Vagina (tissue), 2 donors: ENCODE measurements at places on chromosomes 4 and X.

DNA sequence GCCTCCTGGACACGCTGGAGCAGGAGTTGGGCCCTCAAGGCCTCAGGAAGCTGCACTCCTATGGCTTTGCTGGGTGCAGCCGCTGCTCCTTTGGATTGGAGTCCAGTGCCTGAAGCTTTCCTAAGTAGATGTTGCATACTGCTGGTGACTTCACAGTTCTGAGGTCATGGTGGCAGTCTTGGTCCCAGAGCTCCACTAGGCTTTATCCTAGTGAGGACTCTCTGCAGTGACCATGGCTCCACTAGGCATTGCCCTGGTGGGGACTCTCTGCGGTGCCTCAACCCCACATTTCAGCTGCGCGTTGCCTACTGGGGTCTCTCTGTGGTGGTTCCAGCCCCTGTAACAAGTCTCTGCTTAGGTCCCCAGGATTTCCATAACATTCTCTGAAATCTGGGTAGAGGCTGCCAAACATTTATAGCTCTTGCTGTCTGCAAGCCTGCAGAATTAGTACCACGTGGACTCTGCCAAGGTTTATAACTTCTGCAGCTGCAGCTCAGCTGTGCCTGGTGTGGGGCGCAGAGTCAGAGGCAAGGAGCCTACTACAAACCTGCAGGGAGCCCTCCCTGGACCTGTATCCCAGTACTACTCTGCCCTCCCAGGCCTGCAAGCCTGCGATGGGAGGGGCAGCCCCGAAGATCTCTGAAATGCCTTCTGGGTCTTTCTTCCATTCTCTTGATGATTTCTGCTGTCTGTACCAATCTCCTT is 46.0 kb upstream of the NFKB1 start:
- DNase-seq: no peak

- DNase-seq: no peak
Observed at GRCh38 chrX:17082831-17083230, 136.4 kb downstream of the REPS2 start.

DNA sequence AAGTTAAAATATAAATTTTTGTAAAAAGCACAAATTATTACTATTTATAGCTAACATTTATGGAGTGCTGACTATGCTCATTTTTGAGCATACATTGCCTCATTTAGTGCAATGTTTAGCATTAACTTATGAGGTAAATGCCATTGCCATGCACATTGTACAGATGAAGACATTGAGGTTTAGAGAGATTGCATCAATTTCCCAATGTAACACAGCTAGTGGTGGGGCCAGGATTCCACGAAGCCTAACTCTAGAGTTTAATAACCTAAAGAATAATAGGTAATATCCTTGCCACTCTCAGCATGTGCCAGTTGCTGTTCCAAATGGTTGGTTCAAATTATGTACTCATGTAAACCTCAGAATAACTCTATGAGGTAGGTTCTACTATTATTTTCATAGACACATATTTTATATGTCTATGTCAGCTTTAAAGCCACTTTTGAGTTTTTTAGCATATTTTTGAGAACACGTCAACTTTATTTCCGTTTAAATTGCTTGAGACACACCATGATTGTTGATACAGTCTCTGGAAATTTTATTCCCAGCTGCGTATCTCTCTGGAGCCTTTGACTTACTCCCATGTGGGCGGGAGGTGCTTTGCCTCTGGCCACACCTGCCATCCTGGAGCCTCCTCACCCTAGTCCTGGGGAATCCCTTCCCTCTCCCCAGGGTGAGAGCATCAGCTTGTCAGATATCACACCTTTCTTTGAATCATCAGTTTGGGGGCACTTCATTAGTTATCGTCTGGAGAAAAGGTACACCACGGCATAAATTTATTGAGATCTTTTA is 10.8 kb upstream of the ADH1A start:
- no peak for DNase-seq

- no peak for DNase-seq
Observed at GRCh38 chr4:185108185-185108584, 34.9 kb upstream of the SLC25A4 start.

GRCh38 chr4:123398853-123399626 is 2.4 kb downstream of the SPRY1 start:
- DNase-seq: no peak

GRCh38 chrX:123745511-123745910 is 12.7 kb upstream of the THOC2 start:
- no peak for DNase-seq

- DNase-seq: no peak
Observed at GRCh38 chr4:98963538-98964433, 31.7 kb upstream of the METAP1 start.

- DNase-seq: no peak
Observed at GRCh38 chrX:21438792-21439191, 64.6 kb downstream of the CNKSR2 start.

- no peak for DNase-seq
Observed at GRCh38 chr4:177118596-177118995, 191.1 kb upstream of the NEIL3 start.

DNA sequence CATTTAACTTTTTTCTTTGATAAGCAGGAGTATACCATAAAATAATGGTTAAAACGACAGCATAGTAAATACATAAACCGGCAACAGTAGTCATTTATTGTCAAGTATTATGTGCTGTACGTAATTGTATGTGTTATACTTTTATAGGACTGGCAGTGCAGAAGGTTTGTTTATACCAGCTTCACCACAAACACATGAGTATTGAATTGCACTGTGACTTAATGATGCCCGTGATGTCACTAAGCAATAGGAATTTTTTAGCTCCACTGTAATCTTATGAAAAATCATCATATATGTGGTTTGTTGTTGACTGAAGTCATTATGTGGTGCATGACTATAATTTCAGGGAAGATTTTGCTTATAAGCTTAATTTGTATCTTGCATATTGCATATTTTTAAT is 424.6 kb downstream of the PABPC4L start:
- DNase-seq: no peak

GRCh38 chr4:26065833-26066232 is 151.8 kb downstream of the SMIM20 start:
- no peak for DNase-seq

- DNase-seq: no peak
Observed at GRCh38 chrX:119003462-119003861, 29.0 kb downstream of the LONRF3 start.

DNA sequence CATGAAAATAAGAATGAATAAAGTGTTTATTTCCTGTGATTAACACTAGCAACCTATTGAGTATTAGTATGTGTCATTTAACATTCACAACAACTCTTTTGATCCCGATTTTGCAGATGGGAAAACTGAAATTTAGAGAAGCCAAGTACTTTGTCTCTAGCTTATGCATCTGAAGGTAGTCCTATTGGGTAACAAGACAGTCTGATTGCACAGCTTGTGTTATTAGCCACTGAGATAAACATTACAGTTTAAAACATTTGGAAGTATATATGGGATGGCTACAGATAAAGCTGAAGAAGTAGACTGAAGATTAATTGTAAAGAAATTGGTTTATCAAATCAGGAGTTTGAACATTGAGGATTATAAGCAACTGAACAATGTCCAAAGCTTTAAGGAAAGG is 99.6 kb upstream of the PDE5A start:
- no peak for DNase-seq

GRCh38 chr4:158739600-158739999 is 16.4 kb upstream of the PPID start:
- DNase-seq: no peak

- no peak for DNase-seq
Observed at GRCh38 chr4:145061318-145061920, 36.6 kb downstream of the ANAPC10 start.

GRCh38 chr4:74433541-74434172 is 11.3 kb upstream of the AREG start:
- DNase-seq: no peak

GRCh38 chr4:88616275-88617150 is 24.2 kb downstream of the HERC3 start:
- no peak for DNase-seq

DNA sequence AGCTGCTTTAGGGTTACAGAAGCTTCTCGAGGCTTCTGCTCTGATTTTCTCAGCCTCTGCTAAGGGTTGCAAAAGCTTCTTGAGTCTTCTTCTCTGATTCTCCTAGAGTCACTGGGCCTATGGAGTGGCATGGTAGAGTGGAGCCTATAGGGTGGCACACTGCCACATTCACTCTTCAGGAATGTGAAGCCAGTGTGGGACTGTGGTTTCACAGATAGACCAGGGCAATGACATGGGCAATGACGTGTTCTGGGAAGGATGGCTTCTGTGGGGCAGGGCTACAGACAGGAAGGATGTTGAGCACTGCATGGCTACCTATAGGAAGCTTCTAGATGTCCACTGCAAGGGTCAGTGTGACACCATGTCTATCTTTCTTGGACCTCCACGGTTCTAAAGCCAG is 11.0 kb upstream of the MAMLD1 start:
- DNase-seq: no peak

DNA sequence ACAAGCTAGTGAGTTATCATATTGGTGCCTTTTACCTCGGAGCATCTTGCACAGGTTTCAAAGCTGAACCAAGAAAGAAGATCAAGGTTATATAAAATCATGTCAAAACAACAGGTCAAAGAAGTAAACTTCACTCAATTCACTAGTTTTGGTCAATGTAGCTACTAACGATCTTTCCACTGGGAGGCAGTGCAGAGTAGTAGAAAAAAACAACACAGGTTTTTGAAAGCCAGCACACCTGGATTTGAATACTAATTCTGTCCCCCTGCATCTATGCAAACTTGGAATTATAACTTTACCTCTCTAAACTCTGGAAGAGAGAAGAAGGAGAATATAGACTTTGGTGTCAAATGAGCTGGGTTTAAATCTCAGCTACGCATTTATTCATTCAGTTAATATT is 266.1 kb downstream of the GRIA3 start:
- DNase-seq: no peak

DNA sequence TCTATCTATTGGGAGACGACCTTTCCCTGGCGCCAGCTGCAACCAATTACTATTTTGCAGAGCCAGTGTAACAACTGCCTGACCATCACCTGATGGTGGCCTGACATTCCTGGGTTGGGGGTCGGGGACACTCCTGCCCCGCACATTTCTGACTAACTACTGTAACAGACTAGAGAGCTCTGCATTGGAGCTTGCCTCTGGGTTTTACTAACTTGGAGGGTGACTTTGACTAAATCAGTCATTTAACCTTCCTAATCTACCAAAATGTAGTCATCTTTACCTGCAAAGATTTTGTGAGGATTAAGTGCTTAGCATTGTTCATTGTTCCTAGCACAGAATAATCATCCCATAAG is 37.5 kb upstream of the ABCG2 start:
- no peak for DNase-seq

- DNase-seq: no peak
Observed at GRCh38 chr4:57048590-57049304, 61.4 kb downstream of the IGFBP7 start.

DNA sequence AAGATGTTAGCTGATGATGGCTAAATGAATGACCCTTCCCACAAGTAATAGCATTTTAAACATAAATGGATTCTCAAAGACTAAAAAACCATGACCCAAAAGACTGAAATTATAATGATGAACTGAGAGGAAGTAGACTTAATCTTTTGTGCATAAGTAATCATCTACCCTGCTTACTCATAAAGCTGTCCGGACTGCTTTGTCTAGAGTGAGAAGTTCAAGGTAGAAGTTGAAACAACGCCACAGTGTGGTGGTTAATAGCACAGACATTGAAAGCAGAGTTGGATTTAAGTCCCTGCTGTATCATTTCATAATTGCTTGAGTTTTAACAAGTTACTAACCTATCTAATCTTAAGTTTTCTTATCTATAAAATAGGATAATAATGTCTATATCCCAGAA is 346.6 kb downstream of the CENPC start:
- DNase-seq: no peak

DNA sequence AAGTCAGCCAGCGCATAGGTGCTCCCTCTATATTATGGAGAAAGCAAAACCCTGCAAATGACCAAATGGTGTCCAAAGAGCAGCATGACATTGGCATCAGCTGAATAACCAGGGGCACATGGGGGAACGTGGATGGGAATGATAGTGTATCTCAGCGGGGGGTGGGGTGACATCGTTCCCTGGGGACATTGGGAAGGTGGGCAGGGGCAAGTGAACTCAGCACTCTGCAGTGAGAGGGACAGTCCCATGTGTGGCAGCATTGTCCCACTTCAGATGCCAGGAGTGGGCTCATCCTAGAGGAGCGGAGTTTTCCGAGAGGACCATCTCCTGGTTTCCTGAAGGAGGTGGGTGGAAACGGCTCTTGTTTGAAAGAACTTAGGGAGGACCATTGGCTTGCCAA is 64.8 kb downstream of the NELFA start:
- no peak for DNase-seq

DNA sequence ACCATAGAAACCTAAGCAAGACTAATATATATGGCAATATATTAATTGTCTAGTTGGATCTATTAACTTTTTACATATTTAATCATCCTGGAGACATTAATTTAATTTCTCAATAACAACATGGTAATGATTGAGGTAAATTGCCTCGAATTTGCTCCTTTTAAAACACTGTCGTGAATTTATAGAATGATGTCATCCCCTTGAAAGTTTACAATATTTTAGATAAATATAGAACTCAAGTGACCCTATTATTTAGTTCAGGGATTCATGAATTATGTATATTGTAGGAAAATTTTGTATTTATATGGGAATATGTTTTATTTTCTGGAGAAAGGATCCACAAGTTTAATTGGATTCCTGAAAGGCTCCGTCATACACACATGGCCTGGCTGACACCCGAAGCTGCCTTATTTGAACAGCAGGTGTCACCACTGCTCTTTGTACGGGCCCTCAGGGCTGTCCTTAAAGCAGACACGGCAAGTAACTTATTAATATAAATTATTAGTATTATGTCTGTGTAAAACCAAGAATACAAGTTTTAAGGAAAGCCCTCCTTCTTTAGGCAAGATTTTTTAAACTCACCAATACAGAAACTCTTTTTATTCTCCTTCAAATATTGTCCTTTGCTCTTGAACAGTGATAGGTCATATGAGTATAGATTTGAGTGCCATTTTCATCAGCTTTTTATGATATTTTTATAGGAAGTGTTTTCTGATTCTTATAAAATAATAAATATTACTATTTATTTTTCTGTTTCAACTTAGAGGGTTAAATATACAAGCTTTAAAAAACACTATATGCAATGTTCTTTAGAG is 1.9 kb upstream of the PLRG1 start:
- DNase-seq: no peak

DNA sequence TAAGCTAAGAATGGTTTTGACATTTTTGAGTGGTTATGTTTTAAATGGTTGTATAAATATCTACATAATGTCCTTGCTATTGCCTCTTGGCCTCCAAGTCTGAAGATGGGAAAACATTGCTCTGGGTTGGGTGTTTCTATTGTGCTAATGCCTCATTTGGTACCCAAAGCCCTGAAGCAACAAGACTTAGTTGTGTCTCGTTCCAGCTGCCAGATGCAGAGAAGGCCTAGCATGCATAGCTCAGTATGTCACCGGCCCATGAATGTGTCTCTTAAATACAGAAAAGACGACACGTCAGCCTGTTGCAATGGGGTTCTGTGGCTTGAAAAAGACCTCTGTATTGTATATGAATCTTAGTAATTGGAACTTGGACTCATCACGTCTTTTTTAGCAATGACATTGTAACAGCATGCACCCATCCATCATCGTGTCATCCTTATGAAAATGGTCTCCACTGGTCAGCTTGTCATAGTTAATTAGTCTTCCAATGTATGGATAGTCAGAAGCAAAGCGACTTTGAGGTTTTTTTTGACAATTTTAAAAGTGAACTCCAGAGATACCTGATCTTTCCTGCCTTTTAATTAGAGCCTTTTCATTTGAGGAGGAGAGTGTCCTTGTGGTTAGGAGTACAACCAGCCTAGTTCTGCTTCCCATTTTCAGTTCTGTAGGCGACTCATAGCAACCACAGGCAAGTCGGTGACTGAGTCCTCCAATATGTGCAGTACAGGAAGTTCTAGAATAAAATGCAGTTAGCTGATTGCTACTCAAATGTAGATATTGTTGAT is 126.4 kb upstream of the GATB start:
- no peak for DNase-seq
